ENCODE measurements at places on chromosomes 16 and 17.

DNA sequence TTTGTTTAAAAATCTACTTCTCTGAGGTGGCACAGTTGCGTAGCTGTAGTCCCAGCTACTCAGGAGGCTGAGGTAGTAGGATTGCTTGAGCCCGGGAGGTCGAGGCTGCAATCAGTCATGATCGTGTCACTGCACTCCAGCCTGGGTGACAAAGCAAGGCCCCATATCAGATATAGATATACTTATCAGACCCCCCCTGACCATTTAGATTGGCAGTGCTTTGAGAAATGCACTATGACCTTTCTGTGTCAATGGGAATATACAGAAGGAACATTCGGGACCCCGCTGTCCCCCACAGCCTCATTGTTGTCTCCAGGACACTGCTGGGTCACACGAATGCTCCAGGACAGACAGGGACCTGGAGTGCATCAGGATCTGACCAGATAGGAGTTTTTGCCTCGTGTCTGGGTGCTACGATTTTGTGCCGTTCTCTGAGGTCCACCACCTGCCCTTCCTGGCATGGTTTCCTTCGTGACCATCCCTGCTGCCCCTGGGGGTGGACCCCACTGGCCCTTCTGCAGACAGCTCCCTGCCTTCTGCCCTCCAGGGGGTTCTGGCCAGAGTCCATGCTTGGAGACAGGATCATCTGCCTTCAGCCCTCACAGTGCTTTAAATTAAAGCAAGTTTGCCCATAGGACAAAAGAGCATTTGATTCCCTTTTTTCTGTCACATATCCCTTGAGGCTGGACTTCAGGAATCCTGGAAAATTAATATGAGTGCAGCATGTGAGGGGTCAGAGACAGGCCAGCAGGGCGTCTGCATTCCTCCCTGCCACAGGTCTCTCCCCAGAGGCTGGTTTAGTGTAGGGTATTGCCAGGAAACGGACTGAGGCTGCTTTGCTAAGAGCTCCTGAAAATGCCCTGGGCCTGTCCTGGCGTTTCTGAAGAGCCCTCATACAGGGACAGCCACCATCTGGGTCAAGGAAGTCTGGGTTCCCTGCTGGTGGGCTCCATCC is 19.3 kb downstream of the PLD6 start:
- no peak for DNase-seq

- no peak for DNase-seq
Measured at GRCh38 chr17:48021934-48022333, 15.7 kb downstream of the COPZ2 start.

- DNase-seq, result no peak
Measured at GRCh38 chr17:47942096-47942510, 732 bp downstream of the PNPO start.

- DNase-seq, result no peak
Measured at GRCh38 chr16:66326991-66327513, 39.4 kb upstream of the CDH5 start.

DNA sequence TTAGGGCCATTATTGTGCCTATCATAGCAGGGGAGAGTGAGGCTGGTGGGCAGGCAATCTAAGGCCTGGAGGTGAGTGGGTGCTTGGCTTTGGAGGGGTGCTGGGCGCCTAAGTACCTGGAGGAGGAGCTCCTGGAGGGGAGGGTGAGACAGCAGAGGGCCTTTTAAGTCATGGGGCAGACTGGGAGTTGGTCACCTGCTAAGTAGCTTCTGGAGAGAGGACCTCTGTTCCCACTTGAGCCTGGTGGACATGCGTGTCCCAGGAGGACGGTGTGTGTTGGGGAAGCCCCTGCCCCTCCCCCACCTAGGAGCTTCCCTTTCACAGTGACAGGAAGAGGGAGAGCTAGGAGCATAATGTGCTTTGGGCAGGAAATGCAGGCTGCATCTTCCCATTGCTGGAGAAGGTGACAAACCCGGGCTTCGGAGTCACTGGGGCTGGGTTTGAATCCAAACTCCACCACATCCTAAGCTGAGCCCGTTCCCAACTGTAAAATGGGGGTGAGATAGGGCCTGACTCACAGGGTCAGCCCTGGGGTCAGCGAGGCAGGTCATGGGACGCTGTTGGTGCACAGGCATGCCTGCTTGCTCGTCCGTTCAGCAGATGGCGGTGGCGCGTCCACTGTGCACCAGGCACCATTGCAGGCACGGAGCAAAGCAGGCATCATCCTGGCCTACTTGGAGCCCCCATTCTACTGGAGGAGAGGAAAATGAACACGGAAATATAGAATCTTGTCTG is 37.9 kb downstream of the CMIP start:
- DNase-seq, result peak; percentile 90

DNA sequence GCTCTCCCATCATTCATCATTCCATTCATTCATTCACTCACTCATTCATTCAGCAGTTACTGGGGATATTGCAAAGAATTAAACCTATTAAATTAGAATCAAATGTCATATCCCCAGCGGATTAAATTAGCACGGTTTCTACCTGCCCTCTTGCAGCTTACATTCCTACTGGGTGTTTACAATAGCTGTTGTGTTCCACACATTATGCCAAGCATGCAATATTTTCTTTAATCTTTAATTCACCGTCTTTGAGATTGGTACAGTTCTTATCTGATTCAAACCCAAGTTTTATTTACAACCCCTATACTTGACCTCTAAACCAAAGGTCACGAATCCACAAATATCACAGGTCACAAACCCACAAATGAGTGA is 727 bp upstream of the USP31 start:
- no peak for DNase-seq

DNA sequence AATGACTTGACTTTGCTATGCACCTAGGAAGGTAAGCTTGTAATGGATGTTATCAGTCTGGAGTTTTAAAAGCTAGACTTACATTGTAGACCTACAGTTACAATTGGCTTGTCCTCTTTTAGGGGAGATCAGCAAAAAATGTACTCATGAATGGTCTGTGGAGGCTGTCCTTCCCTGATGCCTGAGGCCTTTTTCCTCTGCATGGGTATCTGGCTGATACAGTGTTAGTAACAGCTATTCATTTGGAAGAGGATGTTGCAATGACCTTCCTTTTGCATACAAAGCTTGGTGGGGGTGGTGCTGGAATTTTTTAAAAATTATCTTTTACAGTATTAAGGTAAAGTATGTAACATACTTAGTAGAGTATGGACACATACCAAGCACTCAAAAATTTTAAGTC is 525.5 kb downstream of the KIF2B start:
- no peak for DNase-seq

DNA sequence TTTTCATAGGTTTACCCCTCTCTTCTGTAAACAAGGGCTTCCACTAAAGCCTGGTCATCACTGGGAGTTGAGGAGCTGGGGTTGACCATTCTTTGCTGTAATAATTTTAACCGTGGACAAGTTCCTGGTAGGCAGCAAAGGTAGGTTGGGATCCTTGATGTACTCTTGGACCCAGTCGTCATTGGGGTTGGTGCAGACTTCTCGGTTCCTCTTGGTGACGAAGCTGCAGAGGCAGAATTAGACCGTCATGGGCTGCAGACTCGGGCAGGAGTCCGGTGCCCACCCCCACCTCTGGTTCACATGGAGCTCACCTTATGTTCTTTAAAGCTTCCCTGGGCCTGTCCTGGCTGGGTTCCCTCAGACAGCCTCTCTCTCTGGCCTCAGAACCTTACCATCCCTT is 3.8 kb downstream of the CCL16 start:
- DNase-seq, result no peak

DNA sequence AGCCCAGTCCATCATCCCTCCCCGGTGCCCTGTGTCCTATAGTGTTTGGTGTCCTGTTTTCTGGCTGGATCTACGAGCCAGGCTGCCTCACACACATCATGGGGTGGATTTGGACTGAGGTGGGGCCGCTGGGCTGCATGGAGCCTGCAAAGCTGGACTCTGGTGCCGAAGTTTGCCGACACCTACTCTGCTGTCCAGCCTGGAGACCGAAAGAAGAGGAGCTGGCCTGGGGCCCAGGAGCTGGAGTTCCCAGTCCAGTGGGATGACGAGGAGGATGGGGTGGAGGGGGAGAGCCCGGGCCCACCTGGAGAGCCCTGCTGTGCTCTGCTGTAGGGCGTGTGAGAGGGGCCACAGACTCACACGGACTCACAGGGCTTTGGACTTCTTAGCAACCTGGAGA is 40.3 kb upstream of the ENPP7 start:
- DNase-seq, result no peak

DNA sequence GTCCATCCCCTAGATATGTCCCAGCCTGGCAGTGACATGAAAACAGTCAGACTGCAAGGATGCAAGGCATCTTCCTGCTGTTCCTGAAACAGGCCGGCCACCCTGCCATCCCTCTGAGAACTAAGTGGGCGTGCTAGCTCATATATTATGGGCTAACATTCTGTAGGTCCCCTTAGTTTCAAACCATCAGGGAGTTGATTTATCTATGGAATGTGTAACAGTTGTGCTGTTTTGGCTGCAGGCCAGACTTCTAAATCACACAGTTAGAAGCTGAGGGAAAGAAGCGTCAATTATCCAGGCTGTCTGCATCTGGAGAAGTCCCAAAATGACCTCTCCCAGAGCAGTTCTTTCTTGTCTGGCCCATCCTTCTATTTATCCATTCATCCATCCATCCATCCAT is 102.7 kb upstream of the DNAH9 start:
- no peak for DNase-seq

GRCh38 chr17:67049025-67049739 is 4.8 kb downstream of the CACNG1 start:
- DNase-seq, result no peak

DNA sequence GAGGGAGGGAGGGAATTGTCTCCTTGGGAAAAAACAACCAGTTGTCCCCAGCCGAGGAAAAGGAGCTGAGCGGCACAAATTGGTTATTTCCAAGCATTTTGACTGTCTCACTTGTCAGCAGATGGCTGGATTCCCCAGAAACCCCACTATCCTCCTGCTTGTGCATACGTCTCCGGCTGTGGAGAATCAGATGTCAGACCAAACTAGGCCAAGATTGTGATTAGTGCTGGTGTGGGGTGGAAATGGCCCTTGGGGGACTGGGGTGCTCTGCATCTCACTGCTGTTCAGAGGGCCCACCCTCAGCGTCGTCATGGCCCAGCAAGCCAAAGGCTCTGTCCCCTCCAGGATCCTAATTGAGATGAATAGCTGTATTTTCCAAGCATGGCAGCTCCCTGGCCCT is 131.7 kb upstream of the HSBP1 start:
- DNase-seq, result no peak

- no peak for DNase-seq
Measured at GRCh38 chr17:46874906-46875305, 23.5 kb downstream of the WNT9B start.

DNA sequence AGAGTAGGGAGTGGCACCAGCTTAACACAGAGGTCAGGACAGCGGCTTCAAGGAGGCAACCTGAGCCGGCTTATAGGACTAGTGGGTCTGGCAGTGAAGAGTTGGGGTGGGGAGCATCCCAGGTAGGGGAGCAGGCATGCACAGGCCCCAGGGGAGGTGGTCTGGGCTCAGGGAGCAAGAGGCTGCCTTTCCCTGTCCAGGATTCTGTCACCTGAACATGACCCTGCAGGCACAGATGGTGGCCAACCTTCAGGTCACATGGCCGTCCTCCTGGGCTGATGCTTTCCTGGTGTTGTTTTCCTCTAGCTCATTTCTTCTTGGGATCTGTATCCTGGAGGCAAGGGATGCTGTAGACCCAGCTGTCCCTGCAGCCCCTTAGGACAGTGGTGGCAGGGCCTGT is 3.5 kb upstream of the MYO15A start:
- DNase-seq, result no peak

DNA sequence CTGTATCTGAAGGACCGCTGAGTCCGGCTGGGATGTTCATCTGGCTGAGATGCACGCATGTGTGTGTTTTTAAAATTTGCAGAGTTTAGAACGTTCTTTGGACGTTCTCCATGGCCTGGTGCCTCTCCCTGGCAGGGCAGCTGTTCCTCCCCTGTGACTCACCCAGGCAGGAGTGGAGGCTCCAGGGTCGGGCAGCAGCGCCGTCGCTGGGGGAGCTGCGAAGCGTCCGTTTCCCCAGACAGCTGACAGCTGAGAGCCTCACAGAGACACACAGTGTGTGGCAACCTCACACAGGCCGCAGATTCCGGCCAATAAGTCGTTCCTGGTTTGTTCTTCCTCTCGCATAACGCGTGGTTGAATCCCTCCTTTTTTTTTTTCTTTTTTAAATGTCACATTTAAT is 80.6 kb downstream of the OR1D5 start:
- DNase-seq, result peak; percentile 33

- no peak for DNase-seq
Measured at GRCh38 chr17:78798695-78799559, 16.9 kb upstream of the CYTH1 start.

GRCh38 chr17:17797119-17797809 is 39.5 kb downstream of the SREBF1 start:
- no peak for DNase-seq

DNA sequence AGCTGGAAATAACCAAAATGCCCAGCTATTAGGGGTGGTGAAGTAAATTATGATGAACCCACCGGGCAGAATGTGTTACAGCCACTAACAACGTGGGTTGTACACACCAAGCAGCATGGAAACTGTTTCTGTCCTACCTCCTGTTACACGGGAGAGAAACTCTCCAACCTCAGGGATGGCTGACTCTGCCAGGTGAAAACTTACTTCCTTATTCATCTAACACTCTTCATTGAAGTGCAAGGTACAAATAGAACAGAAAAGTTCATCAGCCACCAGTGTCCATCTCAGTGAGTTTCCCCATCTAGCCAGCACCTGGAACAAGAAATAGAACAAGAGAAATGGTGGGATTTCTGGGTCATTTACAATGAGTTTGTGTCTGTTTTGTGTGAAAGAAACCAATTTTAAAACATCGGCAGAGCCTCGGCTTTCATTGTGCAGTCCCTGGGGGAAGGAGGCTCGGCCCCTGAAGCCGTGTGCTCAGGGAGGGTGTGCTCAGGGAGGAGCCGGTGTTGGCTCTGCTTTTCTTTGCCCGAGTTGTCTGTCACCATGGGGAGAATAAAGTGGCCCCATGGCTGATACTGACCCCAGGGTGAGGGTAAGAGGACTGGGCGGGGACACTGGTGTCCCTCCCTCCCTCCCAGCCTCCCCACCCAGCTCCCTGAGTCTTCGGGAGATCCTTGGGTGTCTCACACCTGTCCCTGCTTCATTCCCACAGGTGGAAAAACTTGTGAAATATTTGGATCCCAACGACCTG is 39.8 kb downstream of the RAB11FIP4 start:
- no peak for DNase-seq

DNA sequence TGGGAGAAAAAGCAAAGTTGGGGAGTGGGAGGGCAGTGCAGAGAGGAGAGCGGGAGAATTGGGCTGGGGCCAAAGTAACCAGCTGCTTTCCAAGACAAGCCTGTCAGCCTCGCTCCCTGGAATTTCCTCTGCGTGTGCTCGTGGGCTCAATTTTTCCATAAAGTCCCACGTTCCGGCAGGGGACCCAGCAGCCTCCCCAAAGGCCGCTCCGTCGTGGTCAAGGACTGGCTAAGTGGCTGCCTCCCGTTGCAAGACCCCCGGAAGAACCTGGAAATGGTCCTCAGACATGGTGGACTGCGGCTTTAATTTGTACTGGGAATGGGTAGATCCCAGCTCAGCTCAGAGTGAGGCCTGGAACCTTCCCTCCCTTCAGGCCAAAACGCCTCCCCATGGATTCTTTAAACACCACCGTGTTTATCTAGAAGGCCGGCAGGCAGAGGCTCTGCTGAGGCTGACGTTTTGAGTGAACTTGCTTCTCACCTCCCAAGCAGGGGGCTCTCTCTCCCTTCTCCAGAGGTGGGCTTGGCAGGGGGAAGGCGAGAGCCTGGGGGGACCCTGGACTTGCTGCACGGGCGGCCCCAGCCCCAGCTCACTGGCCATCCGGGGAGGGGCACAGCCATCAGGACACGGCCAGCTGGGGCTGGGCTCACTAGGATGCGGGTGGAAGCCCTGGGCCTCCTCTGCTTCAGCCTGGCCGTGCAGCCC is 190.0 kb downstream of the C16orf95 start:
- DNase-seq, result no peak
